ENCODE measurements at places on chromosomes 1 and 21.

DNA sequence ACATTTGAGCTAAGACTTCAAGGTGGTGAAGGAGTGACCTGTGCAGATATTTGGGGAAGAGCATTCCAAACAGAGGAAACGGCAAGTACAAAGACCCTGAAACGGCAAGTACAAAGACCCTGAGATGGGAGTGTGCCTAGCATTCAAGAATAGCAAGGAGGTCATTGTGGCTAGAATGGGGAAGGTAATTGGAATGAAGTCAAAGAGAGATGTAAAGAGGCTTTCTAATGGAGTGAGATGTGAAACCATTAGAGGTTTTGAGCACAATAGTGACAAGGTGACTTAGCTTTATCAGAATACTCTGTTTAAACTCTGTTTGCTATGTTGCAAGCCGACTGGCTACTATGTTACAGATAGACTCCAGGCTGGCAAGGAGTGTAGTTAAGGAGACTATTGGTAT lies 4.4 kb downstream of the CDC7 start:
- no peak for DNase-seq

DNA sequence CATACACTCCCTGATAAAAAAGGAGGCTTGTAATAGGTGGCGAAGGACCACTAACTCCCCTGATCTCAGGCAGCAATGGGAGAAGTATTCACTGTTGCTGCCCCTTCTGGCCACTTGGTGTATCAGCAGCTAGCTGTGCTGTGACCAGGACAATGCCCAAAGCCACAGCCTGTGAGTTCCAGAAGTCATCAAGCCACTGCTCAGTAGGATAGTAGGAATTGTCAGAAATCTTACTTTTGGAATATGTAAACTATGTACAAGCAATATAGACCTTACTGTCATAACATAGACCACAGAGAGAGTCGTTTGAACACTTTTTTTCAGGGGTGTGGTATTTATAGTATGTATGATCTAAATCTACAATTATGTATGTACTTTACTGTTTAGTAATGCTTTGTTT lies 248.3 kb upstream of the CAMK1G start:
- peak; percentile 26 for DNase-seq

GRCh38 chr21:42188663-42189062 lies 30.3 kb upstream of the ABCG1 start:
- DNase-seq = no peak

GRCh38 chr1:101408212-101409042 lies 171.6 kb downstream of the S1PR1 start:
- no peak for DNase-seq

GRCh38 chr1:69313118-69313517 lies 254.6 kb upstream of the LRRC7 start:
- no peak for DNase-seq

DNA sequence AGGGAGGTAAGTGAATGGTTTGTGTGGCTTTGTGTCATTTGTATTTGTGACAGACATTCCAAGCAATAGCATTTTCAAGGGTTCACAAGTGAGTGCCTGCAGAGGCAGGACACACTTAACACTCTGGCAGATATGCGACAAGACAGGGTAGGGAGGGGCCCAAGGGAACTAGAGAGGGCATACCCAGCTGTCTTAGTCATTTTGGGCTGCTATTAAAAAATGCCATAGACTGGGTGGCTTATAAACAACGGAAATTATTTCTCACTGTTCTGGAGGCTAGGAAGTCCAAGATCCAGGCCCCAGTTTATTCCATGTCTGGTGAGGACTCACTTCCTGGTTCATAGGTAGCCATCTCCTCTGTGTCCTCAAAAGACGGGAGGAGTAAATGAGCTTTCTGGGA lies 137.4 kb downstream of the FGGY start:
- DNase-seq = no peak

- DNase-seq = no peak
Observed at GRCh38 chr21:35163411-35163810, 114.3 kb upstream of the RUNX1 start.

GRCh38 chr1:152728986-152729385 lies 21.0 kb downstream of the LCE4A start:
- DNase-seq = no peak

- DNase-seq = no peak
Observed at GRCh38 chr21:35159881-35160280, 110.8 kb upstream of the RUNX1 start.

GRCh38 chr1:210949489-210949888 lies 184.5 kb downstream of the KCNH1 start:
- no peak for DNase-seq

DNA sequence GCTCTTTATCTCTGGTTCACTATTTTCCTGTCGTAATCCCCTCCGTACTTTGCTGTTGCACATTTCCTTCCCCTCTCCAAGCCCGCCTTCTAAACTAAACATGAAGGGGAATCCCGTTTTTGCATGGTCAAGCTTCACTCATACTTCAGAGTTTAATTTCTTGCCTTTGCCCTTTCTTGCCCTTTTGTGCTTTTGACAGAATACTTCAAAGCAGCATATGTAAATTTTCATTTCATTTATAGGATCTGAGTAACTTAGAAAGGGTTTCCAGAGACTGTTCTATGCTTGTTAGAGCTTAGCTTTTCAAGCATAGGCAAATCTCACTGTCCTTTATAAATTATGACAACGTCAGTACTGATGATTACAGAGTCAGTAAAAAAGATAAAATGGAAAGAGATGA lies 27.7 kb downstream of the SPATA45 start:
- DNase-seq = peak; percentile 55

- no peak for DNase-seq
Observed at GRCh38 chr1:99271249-99271648, 7.0 kb downstream of the PLPPR4 start.

- peak; percentile 26 for DNase-seq
Observed at GRCh38 chr1:29237129-29237821, 953 bp downstream of the PTPRU start.

- DNase-seq = no peak
Observed at GRCh38 chr1:234589064-234589800, 20.7 kb downstream of the IRF2BP2 start.

- peak; percentile 86 for DNase-seq
Observed at GRCh38 chr21:29184037-29184436, 53.6 kb downstream of the MAP3K7CL start.

All from inflammatory macrophage (primary cell).